CD8-positive, alpha-beta memory T cell (primary cell): ENCODE measurements at places on chromosomes 12 and 14.

GRCh38 chr12:131555866-131556265 is 155.0 kb upstream of the SFSWAP start:
- no peaks in the 10 kb centered on the region for H3K27me3 ChIP-seq
- no peaks in the 10 kb centered on the region for H3K36me3 ChIP-seq
- no peak for DNase-seq
- H3K4me1 ChIP-seq, result no peaks in the 10 kb centered on the region
- H3K4me3 ChIP-seq, result no peak overlapping the region

DNA sequence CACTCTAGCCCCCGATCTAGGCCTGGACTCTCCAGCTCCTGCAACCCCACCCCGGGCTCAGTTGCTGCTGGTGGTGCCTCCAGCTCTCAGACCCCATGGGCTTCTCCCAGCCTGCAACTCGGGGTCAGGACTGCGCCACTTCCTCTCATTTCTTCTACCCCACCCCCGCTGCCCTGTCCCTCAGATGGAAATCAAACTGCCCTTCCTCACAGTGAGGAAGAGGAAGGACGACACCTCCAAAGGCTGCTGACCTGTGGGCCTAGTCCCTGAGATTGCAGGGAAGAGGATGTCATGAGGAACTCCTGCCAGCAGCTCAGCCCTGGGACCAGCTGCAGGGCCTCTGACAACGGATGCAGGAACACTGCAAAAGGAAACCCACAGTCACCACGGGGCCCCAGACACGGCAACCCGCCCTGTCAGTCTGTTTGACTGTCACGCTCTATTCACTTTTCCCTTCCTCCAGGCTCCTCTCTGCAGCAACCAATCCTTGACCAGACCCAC is 29.3 kb upstream of the PNMA1 start:
- DNase-seq, result peak; percentile 67
- H3K27me3 ChIP-seq, result no peaks in the 10 kb centered on the region
- peak overlapping the region; percentile 62 for H3K4me3 ChIP-seq
- H3K4me1 ChIP-seq, result peaks cover 86% of the 10 kb centered on the region
- peaks cover 9% of the 10 kb centered on the region for H3K36me3 ChIP-seq

- no peaks in the 10 kb centered on the region for H3K27me3 ChIP-seq
- H3K4me1 ChIP-seq, result peaks cover 44% of the 10 kb centered on the region
- H3K36me3 ChIP-seq, result no peaks in the 10 kb centered on the region
These were observed 132.7 kb upstream of the DYRK2 start for GRCh38 chr12:67515679-67516340.

- H3K4me1 ChIP-seq, result no peaks in the 10 kb centered on the region
- H3K36me3 ChIP-seq, result no peaks in the 10 kb centered on the region
- no peaks in the 10 kb centered on the region for H3K27me3 ChIP-seq
- no peak overlapping the region for H3K27ac ChIP-seq
- DNase-seq, result no peak
These were observed 151.1 kb upstream of the PKP2 start for GRCh38 chr12:33047666-33048065.

GRCh38 chr12:103998976-103999375 is 33.3 kb downstream of the TDG start:
- H3K27ac ChIP-seq, result no peak overlapping the region
- no peaks in the 10 kb centered on the region for H3K36me3 ChIP-seq
- H3K4me1 ChIP-seq, result no peaks in the 10 kb centered on the region
- H3K4me3 ChIP-seq, result no peak overlapping the region

- H3K4me3 ChIP-seq, result no peak overlapping the region
- H3K4me1 ChIP-seq, result no peaks in the 10 kb centered on the region
- H3K36me3 ChIP-seq, result no peaks in the 10 kb centered on the region
These were observed 9.7 kb upstream of the HCAR1 start for GRCh38 chr12:122740351-122740750.

DNA sequence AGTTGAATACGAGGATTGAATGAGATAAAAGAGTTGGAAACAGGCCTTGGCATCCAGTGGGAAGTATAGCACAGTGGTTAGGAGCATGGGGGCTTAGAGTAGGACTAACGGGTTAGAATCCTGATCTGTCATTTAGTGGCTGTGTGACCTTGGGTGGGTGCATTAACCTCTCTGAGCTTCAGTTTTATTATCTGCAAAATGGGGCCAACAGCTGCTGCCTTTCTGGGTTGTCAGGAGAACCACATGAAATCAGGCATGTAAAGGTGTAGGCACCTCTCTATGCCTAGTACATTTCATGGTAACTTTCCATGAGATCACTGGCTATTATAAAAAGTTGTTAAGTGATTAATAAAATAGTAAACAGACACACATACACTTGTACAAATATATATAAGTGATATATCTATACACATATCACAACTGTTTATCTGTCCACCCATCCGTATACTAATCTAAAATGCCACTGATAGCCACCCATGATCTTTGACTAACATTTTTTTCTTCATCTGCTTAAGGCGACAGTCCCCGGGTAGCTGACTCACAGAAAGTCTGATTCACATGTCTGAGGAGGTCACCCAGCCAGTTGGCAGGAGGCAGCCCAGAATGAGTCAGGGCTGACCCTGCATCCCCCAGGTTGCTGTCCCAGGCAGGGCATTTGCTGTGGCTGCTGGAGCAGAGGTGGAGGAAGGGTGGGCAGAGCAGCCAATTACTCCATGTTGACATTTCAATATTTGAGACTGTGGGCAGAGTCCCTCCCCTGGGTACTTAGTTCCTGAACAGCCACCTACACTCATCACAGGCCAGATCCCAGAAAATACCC is 125.6 kb upstream of the NOS1 start:
- no peaks in the 10 kb centered on the region for H3K36me3 ChIP-seq
- DNase-seq, result no peak
- H3K4me1 ChIP-seq, result no peaks in the 10 kb centered on the region

DNA sequence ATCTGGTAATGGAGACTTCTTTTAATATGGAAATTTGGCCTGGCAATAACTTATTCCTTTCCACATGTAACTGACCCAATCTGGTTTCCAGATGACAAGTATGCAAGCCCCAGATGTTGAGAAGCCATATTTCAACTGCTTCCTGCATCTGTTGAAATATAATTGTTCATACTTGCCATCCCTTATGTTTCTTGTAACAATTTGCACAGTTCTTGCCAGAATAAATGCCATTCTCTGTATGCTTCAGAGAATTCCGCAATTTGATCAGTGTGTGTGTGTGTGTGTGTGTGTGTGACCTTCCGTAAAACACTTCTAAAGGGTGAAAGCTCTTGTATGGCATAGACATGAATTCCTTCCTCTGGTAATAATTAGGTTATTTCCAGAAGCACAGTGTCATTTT is 1.8 kb upstream of the CLEC2A start:
- no peak for DNase-seq
- no peaks in the 10 kb centered on the region for H3K4me1 ChIP-seq
- H3K27me3 ChIP-seq, result no peaks in the 10 kb centered on the region

DNA sequence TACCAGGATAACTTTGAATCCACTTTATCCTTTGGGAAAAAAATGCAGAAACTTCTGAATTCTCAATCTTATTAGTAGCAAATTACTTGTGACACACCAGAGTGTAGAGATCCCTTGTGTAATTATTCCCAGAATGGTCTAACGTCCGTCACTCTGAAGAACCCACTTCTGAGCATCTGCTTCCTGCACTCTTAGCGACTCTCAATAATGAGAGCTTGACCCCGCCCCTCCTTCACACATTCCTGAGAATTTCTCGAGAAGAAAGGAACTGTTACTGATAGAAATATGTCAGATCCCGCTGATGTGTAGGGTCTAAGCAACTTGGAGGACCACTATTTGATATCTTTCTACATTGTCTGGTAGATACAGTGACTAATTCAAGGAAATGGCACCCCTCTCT is 218.3 kb upstream of the PDZRN4 start:
- H3K4me1 ChIP-seq, result no peaks in the 10 kb centered on the region
- no peak for DNase-seq
- no peaks in the 10 kb centered on the region for H3K36me3 ChIP-seq

GRCh38 chr12:120283318-120283717 is 8.4 kb downstream of the RNU4-2 start:
- H3K4me1 ChIP-seq, result no peaks in the 10 kb centered on the region
- H3K27ac ChIP-seq, result no peak overlapping the region
- DNase-seq, result no peak
- H3K4me3 ChIP-seq, result no peak overlapping the region

- DNase-seq, result no peak
- no peak overlapping the region for H3K4me3 ChIP-seq
- H3K36me3 ChIP-seq, result no peaks in the 10 kb centered on the region
- H3K4me1 ChIP-seq, result no peaks in the 10 kb centered on the region
- H3K27me3 ChIP-seq, result peaks cover 9% of the 10 kb centered on the region
These were observed 19.7 kb upstream of the VSX2 start for GRCh38 chr14:74219277-74220205.

GRCh38 chr12:30796313-30796780 is 41.6 kb upstream of the CAPRIN2 start:
- H3K4me3 ChIP-seq, result peak overlapping the region; percentile 41
- no peak overlapping the region for H3K27ac ChIP-seq
- peaks cover 5% of the 10 kb centered on the region for H3K27me3 ChIP-seq
- H3K36me3 ChIP-seq, result no peaks in the 10 kb centered on the region

DNA sequence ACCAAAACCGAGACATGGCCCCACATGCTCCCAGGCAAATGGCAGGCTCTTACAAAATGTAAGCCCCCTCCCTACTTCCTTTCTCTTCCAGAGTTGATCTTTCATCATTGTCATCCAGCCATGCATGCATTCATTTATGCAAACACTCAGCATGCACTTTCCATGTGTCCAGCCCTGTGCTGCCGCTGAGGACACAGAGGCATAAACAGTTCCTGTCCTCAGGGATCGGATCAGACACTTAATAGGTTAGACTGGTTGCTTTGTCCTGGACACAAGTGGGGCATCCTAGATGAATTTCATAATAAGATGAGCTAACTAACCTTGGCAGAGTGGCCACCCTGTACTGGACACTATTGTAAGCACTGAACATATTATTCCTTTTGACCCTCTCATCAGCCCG is 23.1 kb downstream of the PRIMA1 start:
- no peak overlapping the region for H3K4me3 ChIP-seq
- H3K27me3 ChIP-seq, result no peaks in the 10 kb centered on the region
- no peaks in the 10 kb centered on the region for H3K4me1 ChIP-seq
- H3K27ac ChIP-seq, result no peak overlapping the region
- no peaks in the 10 kb centered on the region for H3K36me3 ChIP-seq
- no peak for DNase-seq

GRCh38 chr14:65941091-65941490 is 528.6 kb downstream of the FUT8 start:
- no peaks in the 10 kb centered on the region for H3K27me3 ChIP-seq
- no peaks in the 10 kb centered on the region for H3K36me3 ChIP-seq
- no peak for DNase-seq
- H3K4me1 ChIP-seq, result peaks cover 29% of the 10 kb centered on the region
- H3K27ac ChIP-seq, result no peak overlapping the region

GRCh38 chr14:101980700-101981099 is 16.3 kb downstream of the DYNC1H1 start:
- H3K36me3 ChIP-seq, result peaks cover 36% of the 10 kb centered on the region
- H3K27me3 ChIP-seq, result no peaks in the 10 kb centered on the region
- H3K4me1 ChIP-seq, result no peaks in the 10 kb centered on the region

- H3K36me3 ChIP-seq, result no peaks in the 10 kb centered on the region
- H3K27ac ChIP-seq, result no peak overlapping the region
- DNase-seq, result no peak
- no peak overlapping the region for H3K4me3 ChIP-seq
These were observed 163.7 kb downstream of the BMP4 start for GRCh38 chr14:53792909-53793308.

- H3K4me1 ChIP-seq, result no peaks in the 10 kb centered on the region
- H3K27ac ChIP-seq, result no peak overlapping the region
- H3K27me3 ChIP-seq, result no peaks in the 10 kb centered on the region
- DNase-seq, result no peak
These were observed 5.9 kb downstream of the SDR9C7 start for GRCh38 chr12:56928262-56928661.

DNA sequence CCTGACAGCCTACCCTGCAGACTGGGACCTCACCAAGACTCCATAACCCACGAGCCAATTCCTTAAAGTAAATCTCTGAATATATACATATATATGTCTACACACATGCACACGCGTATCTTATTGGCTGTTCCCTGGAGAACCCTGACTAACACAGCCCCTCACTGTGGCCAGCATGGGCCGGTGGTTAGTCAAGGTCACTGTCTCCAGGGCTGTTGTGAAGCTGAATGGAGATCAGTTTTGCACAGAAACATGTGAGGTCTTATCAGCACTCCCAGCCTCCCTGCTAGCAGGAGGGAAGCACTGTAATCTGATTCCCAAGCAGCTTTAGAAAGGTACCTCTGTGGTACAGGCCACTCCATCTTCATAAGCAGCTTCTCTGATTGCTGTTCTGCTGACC is 46.6 kb upstream of the PLEKHG6 start:
- H3K27ac ChIP-seq, result no peak overlapping the region
- no peak overlapping the region for H3K4me3 ChIP-seq
- no peak for DNase-seq
- no peaks in the 10 kb centered on the region for H3K4me1 ChIP-seq

- no peak overlapping the region for H3K27ac ChIP-seq
- no peak for DNase-seq
- H3K36me3 ChIP-seq, result peaks cover 42% of the 10 kb centered on the region
- no peaks in the 10 kb centered on the region for H3K27me3 ChIP-seq
- H3K4me3 ChIP-seq, result no peak overlapping the region
- H3K4me1 ChIP-seq, result no peaks in the 10 kb centered on the region
These were observed 25.9 kb downstream of the SUDS3 start for GRCh38 chr12:118402251-118402650.

GRCh38 chr12:70535896-70536374 is 101.3 kb downstream of the PTPRB start:
- no peaks in the 10 kb centered on the region for H3K4me1 ChIP-seq
- H3K27ac ChIP-seq, result no peak overlapping the region
- no peaks in the 10 kb centered on the region for H3K27me3 ChIP-seq
- DNase-seq, result no peak
- no peaks in the 10 kb centered on the region for H3K36me3 ChIP-seq

DNA sequence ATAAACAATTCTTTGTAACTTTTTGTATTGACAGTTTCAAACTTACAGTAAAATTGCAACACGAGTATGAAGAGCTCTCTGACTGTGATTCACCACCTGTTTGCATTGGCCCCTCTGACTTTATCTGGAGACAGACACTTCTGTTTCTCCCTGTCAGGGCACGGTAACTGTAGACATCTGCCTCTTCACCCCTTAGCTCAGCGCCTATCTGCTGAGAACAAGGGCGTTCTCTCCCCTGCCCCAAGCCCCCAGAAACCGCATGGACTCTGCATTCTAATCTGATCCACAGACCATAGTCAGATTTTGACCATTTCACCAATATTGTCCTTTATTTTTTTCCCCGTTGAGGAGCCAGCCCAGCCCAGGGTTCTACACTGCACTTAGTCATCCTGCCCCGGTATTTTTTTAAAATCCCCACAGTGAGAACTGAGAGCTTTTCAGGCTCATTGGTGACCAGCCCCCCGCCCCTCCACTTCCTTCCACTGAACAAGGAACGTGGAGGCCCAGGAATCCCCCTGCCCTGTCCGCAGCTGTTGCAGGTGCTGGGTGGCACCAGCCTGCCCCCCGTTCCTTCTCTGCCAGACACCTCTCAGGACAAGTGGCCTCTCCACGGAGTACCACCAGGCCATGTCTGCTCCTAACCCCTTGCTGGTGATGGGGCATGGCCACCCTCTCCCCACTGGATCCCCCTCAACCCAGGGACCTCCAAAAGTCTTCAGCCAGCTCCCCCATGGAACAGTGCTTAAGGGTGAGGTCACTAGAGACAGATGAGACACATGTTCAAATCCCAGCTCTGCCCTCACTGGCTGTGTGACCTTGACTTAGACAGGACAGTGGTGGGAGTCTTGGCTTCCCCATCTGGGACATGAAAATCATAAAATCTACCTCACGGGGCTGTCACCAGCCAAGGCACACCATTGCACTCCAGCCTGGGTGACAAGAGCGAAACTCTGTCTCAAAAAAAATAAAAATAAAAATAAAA is 11.2 kb downstream of the RHOF start:
- peaks cover 22% of the 10 kb centered on the region for H3K36me3 ChIP-seq
- H3K27ac ChIP-seq, result peak overlapping the region; percentile 33
- peaks cover 64% of the 10 kb centered on the region for H3K4me1 ChIP-seq
- H3K4me3 ChIP-seq, result peak overlapping the region; percentile 31
- H3K27me3 ChIP-seq, result no peaks in the 10 kb centered on the region
- DNase-seq, result peak; percentile 33
